Stimulated activated CD8-positive, alpha-beta memory T cell treated with anti-CD3 and anti-CD28 coated beads, Interleukin-4, amount 100 ng/mL, for 1 hour (primary cell): ENCODE measurements at places on chromosomes 4 and X.

- DNase-seq, result no peak
Observed at GRCh38 chrX:18945483-18945882, 38.4 kb downstream of the PHKA2 start.

GRCh38 chr4:40448875-40449274, 113.7 kb downstream of the CHRNA9 start:
- no peak for DNase-seq

GRCh38 chr4:167606551-167606950, 372.3 kb upstream of the SPOCK3 start:
- no peak for DNase-seq

DNA sequence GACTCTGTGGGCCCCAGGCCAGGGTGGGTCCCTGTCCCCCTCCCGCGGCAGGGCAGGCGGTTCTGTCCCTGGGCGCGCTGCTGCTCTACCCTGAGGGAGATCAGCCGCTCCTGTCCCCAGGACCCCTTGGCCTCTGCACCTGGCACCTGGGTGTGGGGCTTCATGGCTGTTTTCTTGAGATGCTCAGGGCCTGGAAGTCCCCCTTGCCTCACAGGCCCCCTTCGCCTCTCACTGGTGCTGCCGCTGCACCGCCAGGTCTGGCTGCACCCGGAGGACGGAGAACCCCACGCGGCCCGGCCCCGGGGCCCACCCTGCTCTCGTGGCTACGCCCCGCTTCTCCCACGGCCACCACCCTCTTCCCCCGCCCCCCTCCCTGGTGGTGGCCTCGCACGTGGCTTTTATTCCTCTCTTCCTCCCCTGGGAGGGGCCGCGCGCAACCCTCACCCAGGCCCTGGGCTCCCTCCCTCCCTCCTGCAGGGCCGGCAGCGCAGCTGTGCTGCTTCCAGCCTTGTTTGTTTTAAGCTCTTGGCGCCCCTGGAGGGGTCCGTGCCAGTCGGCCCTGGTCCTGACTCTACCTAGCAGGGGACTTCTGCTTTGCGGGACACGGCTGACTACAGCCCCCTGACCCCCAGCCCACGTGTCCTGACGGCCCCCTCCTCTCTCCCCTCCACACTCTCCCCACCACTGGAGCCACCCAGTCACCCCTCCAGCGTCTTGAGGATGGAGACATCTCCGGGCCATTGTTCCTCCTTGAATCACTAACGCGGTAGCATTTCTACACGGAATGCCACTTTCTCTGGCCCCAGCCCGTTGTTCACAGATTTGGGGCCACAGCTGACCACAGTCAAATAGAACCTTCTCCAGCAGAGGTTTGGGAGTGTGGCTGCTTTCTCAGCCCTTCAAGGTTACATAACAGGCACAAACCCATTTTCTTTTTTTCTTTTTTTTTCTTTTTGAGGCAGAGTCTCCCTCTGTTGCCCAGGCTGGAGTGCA, 20.6 kb upstream of the CLDN24 start:
- DNase-seq, result no peak

DNA sequence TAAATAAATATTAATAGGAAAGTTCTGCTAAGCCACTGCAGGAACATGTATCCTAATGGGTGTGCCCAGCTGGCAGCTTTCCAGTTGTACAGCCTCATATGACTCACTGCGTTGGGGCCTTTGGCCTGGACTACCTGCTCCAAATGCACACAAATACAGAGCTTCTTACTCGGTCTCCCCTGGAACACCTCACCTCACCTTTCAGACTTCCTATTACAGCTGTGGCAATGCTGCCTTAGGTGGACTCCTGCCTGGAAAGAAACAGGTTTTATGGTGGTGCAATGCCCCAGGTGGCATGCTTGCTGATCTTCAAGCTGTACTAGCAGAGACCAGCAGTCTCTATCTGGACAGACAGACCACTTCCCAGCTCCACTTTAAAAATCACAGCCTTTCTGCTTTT, 85.7 kb upstream of the EXOC1L start:
- no peak for DNase-seq

DNA sequence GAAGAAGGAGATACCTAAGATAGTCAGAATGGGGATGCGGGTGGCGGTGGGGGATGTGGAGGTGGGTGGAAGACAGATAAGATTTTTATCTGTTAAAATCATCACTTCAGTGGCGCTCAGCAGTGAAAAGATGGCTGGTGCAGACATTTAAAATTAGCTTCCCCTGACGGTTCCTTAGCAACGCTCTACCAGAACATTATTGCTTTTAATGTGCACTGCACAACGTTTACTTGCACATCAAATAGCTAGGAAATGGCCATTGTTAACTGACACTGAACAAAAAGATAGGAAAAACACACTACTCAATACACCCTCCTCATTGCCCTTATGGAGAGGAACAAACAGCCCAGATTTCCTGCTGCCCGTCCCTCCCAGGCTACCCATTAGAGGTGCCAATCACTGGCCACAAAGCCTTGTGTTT, 61.0 kb upstream of the FTHL17 start:
- DNase-seq, result no peak

DNA sequence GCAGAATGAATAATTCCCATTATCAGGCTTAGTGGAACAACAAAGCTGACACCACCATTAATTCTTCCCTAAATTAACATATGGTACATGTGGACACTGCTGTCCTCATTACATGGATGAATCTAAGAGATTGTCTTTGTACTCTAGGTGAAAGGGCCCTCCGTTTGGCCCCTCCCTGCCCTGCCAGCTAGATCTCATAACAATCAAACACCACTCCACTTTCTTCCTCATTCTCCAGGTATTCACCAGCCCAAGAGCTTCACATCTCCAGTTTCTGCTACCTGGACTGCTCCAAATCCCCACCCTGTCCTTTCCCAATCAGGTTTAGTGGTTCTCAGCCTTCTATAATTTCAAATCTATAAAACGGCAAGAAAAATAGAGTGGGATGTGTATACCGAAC, 3.8 kb downstream of the HSD17B11 start:
- DNase-seq, result no peak

GRCh38 chrX:145817331-145818185, at the start of gene SLITRK2:
Gene SLITRK2 (plus strand): TSS chrX:145817829. CDS start chrX:145822426, 4,597 bp downstream.
- DNase-seq, result no peak

DNA sequence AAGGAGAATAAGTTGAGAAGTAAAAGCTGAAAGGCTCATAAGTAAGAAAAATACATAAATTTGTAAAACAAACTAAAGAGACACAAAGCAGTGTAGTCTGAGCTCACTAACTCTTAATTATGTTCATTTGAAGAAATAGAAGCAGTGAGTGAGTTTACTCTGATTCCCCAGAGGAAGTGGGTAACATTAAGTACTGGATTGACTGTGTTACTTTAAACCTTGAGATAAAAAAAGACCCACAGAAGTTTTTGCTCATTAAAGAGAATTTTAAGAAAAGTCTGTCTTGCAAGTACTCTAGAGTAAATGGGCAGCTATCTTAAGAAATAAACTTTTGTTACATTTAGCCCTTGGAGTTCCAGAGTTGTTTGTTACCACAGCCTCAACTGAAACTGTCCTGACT, 2466.9 kb downstream of the PCDH7 start:
- no peak for DNase-seq

DNA sequence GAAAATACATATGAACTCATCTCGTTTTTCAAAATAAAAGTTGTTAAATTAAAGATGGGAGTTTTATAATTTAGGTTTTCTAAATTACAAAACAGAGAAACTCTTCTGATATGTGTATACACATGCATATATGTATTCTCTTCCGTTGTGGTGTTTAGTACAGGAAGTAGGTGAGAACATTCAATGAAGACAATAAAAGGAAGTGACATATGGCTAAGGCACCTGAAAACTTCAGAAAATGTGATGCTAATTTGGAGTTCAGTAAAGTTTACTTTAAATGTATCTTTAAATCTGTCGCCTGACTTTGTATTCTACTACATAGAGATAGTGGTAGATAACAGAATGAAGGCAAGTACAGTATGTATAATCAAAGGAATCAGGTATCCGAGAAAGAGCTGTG, 33.5 kb upstream of the ITM2A start:
- no peak for DNase-seq

GRCh38 chrX:40952855-40953254, 132.4 kb upstream of the USP9X start:
- DNase-seq, result no peak

- DNase-seq, result no peak
Observed at GRCh38 chr4:3689006-3689405, 77.2 kb upstream of the ADRA2C start.

DNA sequence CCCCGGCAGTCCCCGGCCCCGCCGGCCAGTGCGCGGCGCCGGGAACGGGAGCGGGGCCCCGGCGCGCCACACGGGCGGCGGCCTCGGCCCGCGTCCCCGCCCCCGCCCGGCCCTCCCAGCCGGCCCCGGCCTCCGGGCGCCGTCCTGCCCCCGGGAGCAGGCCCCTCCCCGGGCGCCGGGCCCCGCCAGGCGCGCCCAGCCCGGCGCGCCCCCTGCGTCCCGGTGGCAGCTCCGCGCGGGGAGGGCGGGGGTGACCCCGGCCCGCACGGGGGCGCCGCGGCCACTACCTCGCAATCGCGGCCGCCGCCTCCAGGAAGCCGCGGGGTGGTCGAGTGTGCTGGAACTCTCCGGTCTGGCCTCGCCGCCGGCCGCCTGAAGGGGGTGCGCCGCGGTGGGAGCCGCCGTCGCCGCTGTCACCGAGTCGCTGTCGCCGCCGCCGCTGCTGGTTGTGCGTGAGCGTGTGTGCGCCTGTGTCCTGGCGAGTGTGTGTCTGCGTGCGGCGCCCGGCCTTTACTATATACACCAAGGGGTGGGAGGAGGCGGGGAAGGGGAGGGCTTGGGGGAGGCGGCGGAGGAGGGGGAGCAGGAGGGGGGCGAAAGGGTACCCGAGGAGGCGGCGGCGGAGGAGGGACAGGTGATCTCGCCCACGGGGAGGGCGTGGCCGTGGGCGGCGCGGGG, at the start of gene RAI2:
Gene RAI2 (minus strand): TSS at position 488 of the 678 bp plus-strand sequence. CDS start 59,288 bp downstream, outside the sequence.
- no peak for DNase-seq

- no peak for DNase-seq
Observed at GRCh38 chrX:70455366-70456202, 10.9 kb downstream of the DLG3 start.

DNA sequence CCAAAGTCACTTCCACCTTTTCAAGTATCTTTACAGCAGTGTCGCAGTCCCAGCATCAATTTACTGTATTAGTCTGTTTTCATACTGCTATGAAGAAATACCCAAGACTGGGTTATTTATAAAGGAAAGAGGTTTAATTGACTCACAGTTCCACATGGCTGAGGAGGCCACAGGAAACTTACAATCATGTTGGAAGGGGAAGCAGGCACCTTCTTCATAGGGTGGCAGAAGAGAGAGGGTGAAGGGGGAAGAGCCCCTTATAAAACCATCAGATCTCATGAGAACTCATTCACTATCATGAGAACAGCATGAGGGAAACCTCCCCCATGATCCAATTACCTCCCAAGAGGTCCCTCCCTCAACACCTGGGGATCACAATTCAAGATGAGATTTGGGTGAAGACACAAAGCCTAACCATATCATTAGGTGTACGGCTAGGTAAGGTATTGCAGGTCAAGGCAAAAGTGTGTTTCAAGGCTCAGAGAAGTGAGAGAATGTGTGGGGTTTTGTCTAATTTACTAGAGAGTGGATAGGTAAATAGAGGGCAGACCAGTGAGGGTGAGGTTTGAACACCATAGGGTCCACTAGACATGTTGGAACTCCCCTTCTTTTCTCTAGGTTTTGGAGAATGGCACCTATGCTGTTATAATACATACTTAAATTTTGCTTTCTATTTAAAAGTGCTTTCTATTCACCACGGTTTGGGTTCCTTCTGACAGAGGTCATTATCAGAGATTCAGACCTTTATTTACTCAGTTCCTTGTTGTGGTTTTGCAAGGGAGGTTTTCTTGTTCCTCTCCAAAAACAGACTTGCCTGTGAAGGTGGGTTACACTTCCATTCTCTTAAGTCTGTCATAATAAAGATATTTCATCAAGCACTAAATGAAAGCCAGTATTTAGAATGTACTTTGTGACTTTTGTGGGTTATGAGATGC, 186.6 kb downstream of the CPEB2 start:
- no peak for DNase-seq

DNA sequence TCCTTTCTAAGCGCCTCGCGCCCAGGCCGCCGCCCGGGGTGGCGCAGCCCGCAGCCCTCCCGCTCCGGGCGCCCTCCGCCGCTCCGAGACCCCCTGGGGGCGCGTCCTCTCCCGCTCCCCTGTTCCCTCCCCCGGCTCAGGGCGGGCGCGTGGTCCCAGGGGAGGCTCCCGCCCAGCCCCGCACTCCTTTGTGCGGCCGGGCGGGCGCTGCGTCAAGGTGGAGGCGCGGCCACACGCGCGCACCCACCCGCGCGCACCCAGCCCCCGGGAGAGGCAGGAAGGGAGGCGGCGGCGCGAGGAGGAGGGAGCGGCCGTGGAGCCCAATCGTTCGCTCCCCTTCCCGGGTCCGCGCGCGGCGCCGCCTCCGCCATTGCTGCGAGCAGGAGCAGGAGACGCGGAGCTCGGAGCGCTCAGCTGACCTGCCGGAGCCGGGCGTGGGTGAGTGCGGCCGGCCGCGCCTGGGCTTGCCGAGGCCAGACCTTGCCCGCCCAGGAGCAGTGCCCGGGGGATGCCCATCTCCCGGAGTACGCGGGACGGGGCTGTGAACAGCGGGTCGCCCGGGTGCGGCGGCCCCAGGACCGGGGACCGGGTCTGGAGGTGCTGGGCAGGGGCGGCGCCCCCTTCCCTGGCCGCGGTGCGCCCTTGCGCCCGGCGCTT, at the start of gene NSG1:
Gene NSG1 (plus strand): TSS at position 367 of the 657 bp plus-strand sequence. CDS start 528 bp downstream, outside the sequence.
- DNase-seq, result peak; percentile 9

DNA sequence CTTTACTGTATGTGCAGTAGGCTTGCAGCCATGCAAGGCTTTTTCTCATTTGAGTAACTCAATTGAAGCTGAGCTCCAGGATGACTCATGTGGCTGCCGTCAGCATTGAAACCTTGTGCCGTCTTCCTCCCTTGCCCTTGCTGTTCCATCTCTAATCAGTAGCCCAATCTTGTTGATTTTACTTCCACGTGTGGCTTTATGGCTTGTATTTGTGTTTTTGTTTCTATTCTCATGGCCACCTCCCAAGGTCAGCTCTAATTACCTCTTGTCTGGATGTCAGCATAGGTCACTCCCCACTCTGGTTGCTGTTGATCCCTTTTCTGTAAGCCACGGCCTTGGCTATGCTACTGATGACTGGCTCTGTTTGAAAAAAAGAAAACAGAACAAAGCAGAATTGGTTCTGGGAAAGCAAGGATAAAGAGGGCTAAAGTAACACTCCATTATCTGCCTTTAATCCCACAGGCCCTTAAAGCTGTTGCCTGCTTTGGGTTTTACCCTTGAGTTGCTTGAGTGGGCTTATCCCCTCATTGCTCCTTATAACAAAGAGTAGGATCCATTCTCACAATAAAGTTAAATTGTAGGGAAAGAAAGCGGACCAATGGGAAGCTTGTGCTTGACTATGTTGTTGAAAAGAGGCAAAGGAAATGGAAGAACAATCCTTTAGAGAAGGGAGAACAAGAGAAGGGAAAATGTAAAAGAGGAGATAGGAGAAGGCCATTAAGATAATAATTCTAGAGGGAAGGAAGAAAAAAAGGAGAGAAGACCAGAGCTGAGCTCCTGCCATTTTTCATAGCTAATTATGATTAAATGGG, 173.9 kb upstream of the PGRMC2 start:
- DNase-seq, result no peak

DNA sequence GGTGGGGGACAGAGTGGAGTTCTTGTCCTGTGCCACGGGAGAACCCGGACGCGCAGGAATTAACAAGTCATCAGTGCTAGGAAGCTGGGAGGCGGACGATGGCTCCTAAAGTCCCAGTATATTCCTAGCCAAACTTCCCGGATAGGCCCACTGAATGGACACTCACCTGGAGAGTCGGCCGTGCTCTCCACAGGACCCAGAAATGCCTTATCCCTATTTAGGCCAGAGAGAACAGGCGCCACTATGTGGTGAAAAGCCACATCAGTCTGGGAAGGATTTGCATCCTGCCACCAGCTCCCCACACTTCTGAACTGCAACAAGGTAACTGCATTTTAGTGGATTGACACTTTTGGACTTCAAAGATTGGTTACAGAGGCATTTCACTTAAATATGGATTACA, 1.1 kb downstream of the CFAP299 start:
- DNase-seq, result no peak
